Smooth muscle cell of the umbilical artery (primary cell): ENCODE measurements at places on chromosomes 11 and 22. TPM values are rescaled to one million over a fixed set of nuclear protein-coding genes. Genes with fewer than 3 reads are reported as not detected.

Gene ZNF214
- 2.8 and 4.2 TPM in 2 replicates for total RNA-seq

Gene OR8H3
- not detected in 2 replicates for total RNA-seq

Gene MS4A15
- total RNA-seq, result not detected in 2 replicates

Gene ADAMTS8
- not detected in 2 replicates for total RNA-seq

Gene ATP5MG
- total RNA-seq, result 24.6 and 34.7 TPM in 2 replicates

Gene GAL3ST1
- total RNA-seq, result 0.18 TPM in 1 of 2 replicates, not detected in the other

Gene KRTAP5-2
- not detected in 2 replicates for total RNA-seq

Gene IGSF22
- under 0.01 TPM in 1 of 2 replicates, not detected in the other for total RNA-seq

Gene TRPC6
- not detected in 2 replicates for total RNA-seq

Gene RAB36
- total RNA-seq, result 2.7 and 3.7 TPM in 2 replicates

Gene ART1
- total RNA-seq, result not detected in 2 replicates

Gene FERMT3
- 0.30 and 1.7 TPM in 2 replicates for total RNA-seq

Gene ISX
- total RNA-seq, result not detected in 2 replicates

Gene HINFP
- total RNA-seq, result 13.7 and 16.1 TPM in 2 replicates

Gene SMC1B
- total RNA-seq, result not detected in 2 replicates

Gene ALX4
- not detected in 2 replicates for total RNA-seq

Gene DMC1
- 1.5 and 2.4 TPM in 2 replicates for total RNA-seq

Gene CLCF1
- total RNA-seq, result 1.8 and 4.2 TPM in 2 replicates

Gene CASP5
- total RNA-seq, result not detected in 2 replicates

Gene DEFB131B
- total RNA-seq, result not detected in 2 replicates

Gene OR6T1
- not detected in 2 replicates for total RNA-seq

Gene PKNOX2
- 1.8 TPM in 2 replicates for total RNA-seq

Gene ARHGEF12
- 86.1 and 160 TPM in 2 replicates for total RNA-seq

Gene KRTAP5-11
- not detected in 2 replicates for total RNA-seq

Gene TTC28
- 26.1 and 27.5 TPM in 2 replicates for total RNA-seq

Gene ESAM
- total RNA-seq, result 0.30 and 0.37 TPM in 2 replicates

Gene NAP1L4
- total RNA-seq, result 91.5 and 149 TPM in 2 replicates

Gene SLC37A2
- 0.30 and 0.88 TPM in 2 replicates for total RNA-seq

Gene CCDC82
- 21.7 and 39.7 TPM in 2 replicates for total RNA-seq

Gene CELSR1
- 1.5 and 7.3 TPM in 2 replicates for total RNA-seq

Gene OR5P2
- not detected in 2 replicates for total RNA-seq
